Heart right ventricle (tissue), 16 donors: ENCODE measurements at places on chromosomes 3 and 15. TPM values are rescaled to one million over a fixed set of nuclear protein-coding genes. Genes with fewer than 3 reads are reported as not detected.
A peak's percentile ranks its signal among the peaks of the same experiment; 100 is the strongest.

The NOX5 gene
- 0.09 TPM for total RNA-seq

DNA sequence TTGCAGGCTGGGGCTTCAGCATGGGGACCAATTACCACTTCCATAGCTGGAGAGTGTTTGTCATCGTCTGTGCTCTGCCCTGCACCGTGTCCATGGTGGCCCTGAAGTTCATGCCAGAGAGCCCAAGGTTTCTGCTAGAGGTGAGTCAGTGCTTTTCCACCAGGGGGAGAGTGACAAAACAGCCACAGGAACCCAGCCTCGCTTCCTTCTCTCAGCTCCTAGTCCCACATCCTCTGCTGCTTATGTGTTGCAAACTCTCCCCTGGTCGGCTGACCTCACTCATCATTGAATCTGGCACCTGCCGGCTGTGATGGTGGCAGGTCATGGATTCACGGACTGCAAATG is 158.3 kb downstream of the SV2B start:
- no peak overlapping the region for H3K27ac ChIP-seq
- no peak for DNase-seq
- H3K36me3 ChIP-seq: no peaks in the 10 kb centered on the region
- no peaks in the 10 kb centered on the region for H3K27me3 ChIP-seq
- no peak overlapping the region for H3K4me3 ChIP-seq

The C2CD4B gene
- total RNA-seq: 1.6 TPM

- no peaks in the 10 kb centered on the region for H3K4me1 ChIP-seq
- H3K36me3 ChIP-seq: no peaks in the 10 kb centered on the region
- no peak for DNase-seq
- H3K4me3 ChIP-seq: no peak overlapping the region
- H3K27ac ChIP-seq: no peak overlapping the region
Measured at GRCh38 chr3:62585861-62586260, 212.5 kb upstream of the FEZF2 start.

The SH2D7 gene
- total RNA-seq: not detected

DNA sequence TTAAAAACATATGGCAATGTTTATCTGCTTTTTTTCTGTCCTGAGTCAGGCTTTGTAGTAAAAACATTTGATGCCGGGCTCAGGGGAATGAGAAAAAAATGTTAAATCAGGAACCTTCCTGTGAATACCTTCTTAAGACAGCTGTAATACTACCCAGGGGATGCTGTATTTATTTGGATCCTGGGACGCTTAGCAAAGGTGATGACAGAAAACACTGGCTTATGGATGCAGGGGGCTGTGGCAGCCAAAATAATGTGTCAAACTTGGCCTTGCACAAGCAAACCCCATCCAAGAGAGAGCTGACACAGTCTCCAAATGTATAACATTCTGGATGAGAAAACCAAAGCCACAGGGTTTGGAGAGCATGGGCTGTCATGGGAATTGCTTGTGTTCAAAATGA is 438.2 kb upstream of the PROK2 start:
- DNase-seq: no peak
- H3K36me3 ChIP-seq: no peaks in the 10 kb centered on the region
- no peaks in the 10 kb centered on the region for H3K4me1 ChIP-seq
- H3K27ac ChIP-seq: no peak overlapping the region
- no peak overlapping the region for H3K4me3 ChIP-seq
- peaks cover 3% of the 10 kb centered on the region for H3K27me3 ChIP-seq

The ATP8B4 gene
- total RNA-seq: 1.5 TPM

DNA sequence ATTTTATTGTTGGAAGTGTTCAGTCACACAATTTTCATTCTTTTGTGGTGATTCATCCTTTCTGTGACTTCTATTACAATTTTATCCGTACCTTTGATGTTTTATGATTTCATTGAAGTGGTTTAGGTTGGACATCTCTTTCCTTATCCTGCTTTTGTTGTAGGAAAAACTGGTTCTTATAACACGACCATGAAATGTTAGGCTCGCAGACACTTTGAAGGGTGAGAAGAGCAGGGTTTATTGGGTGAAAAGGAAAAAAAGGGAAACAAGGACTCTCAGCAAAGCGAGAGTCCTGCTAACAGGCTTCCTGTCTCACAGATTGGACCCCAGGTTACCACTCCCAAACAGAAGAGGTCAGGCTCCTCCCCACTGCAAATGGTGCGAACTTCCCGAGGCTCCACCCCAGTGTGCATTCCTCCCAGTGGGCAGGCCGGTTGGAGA is 257.4 kb downstream of the STXBP5L start:
- no peaks in the 10 kb centered on the region for H3K36me3 ChIP-seq
- no peaks in the 10 kb centered on the region for H3K27me3 ChIP-seq
- no peak for DNase-seq

- no peak for DNase-seq
- H3K4me3 ChIP-seq: no peak overlapping the region
- H3K27me3 ChIP-seq: no peaks in the 10 kb centered on the region
- H3K36me3 ChIP-seq: no peaks in the 10 kb centered on the region
Measured at GRCh38 chr3:175179055-175179454, 319.9 kb downstream of the NAALADL2 start.

The ATP13A5 gene
- not detected for total RNA-seq

The DISP2 gene
- total RNA-seq: 0.53 TPM

The ARMC8 gene
- total RNA-seq: 30.7 TPM

GRCh38 chr3:156563900-156564682 is 9.2 kb upstream of the SSR3 start:
- H3K4me3 ChIP-seq: no peak overlapping the region
- H3K36me3 ChIP-seq: no peaks in the 10 kb centered on the region
- no peaks in the 10 kb centered on the region for H3K4me1 ChIP-seq
- no peak for DNase-seq
- H3K27ac ChIP-seq: no peak overlapping the region
- no peaks in the 10 kb centered on the region for H3K27me3 ChIP-seq

- no peak overlapping the region for H3K27ac ChIP-seq
- H3K27me3 ChIP-seq: no peaks in the 10 kb centered on the region
- no peaks in the 10 kb centered on the region for H3K4me1 ChIP-seq
- H3K4me3 ChIP-seq: no peak overlapping the region
- no peaks in the 10 kb centered on the region for H3K36me3 ChIP-seq
Measured at GRCh38 chr3:123971406-123971805, 10.4 kb upstream of the CCDC14 start.

The ACOX2 gene
- 31.6 TPM for total RNA-seq

- H3K4me3 ChIP-seq: no peak overlapping the region
- H3K27ac ChIP-seq: no peak overlapping the region
- peaks cover 27% of the 10 kb centered on the region for H3K4me1 ChIP-seq
- no peak for DNase-seq
Measured at GRCh38 chr3:29181872-29182271, 99.0 kb upstream of the RBMS3 start.

The RARRES1 gene
- total RNA-seq: 99.0 TPM

The CTDSPL gene
- total RNA-seq: 51.5 TPM

DNA sequence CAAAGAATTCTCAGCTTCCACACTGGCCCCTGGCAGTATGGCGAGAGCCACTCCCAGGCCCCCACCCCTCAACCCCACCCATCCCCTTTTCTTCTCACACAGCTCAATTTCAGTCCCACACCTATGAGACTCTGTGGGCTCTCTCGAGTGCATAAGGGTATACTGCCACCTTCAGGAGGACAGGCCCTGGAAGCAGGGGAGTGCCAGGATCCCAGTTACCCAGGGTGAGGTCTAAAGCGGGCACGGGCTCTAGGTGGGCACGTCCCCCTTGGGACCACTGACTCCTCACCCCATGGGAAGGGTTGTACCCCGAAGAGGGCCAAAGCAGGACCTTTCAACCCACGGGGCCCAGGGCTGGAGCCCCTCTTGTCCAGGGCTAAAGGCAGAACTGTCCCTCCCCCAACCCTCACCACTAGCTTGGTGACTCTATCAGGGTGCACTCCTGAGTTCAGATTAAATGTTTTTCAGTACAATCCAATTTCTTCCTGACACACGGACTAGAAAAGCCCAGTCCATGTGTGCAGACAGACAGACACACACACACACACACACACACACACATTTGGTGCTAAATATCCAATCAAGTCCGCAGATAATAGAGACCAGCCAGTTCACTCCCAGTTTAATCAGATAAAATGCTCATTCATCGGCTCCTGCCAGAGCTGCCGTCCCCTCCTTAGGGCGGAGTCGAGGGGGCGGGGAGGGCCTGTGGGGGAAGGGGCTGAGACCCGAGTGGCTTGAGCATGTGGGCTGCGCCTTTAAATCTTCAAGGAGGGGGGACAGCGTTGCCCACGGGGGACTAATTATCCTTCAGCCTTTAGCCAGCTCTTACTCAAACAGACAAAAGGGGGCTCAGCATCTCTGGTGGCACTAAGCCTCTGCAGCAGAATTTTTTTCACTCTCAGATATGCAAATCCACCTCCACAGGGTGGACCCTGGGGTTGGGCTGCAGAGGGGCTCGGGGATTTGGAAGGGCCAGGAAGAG is 59.3 kb downstream of the CYP11A1 start:
- H3K36me3 ChIP-seq: no peaks in the 10 kb centered on the region
- no peak overlapping the region for H3K4me3 ChIP-seq
- H3K4me1 ChIP-seq: peaks cover 7% of the 10 kb centered on the region
- peaks cover 32% of the 10 kb centered on the region for H3K27me3 ChIP-seq
- peak; percentile 66 for DNase-seq
- H3K27ac ChIP-seq: no peak overlapping the region

DNA sequence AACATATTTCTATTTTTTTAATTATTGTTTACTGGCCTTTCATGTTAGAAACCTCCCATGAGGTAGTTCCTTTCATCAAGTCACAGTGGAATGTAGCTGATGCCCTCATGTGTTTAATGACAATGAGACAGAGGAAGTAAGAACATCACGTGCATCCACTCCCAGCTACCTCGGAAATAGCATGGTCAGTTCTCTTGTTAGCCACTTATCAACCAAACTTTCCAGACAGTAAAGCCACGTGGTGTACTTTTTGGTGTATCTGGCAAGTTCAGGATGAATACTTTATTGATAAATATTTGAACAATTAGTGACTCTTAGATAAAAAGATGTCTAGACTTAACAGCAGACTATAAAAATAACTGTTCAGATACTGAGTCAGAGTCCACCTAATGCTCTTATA is 781.7 kb downstream of the MECOM start:
- H3K27ac ChIP-seq: no peak overlapping the region
- H3K27me3 ChIP-seq: no peaks in the 10 kb centered on the region
- peaks cover 51% of the 10 kb centered on the region for H3K4me1 ChIP-seq
- H3K36me3 ChIP-seq: no peaks in the 10 kb centered on the region
- H3K4me3 ChIP-seq: no peak overlapping the region

The LRRC31 gene
- total RNA-seq: not detected

DNA sequence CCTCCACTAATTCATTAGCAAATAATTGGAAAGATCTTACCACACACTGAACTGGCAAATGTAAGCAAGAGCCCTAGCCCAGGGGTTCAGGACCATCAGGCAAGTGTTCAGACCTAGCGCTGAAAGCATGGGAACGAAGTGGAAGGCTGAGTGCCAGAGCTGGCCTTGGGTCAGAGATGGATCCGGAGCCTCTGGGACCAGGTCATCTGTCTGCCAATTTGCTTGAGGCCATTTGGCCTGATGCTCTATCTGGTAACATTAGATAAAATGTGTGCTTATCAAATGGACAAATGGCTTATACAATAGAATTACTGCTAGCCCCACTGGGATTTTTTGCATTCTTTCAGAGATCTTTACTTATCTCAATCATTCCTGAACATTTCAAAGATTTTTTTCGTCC is 1.4 kb upstream of the TMC3 start:
- no peaks in the 10 kb centered on the region for H3K36me3 ChIP-seq
- no peak overlapping the region for H3K27ac ChIP-seq
- H3K27me3 ChIP-seq: no peaks in the 10 kb centered on the region

The DAZL gene
- total RNA-seq: not detected

GRCh38 chr15:34603095-34603494 is 19.6 kb upstream of the GOLGA8B start:
- no peaks in the 10 kb centered on the region for H3K36me3 ChIP-seq
- H3K27ac ChIP-seq: no peak overlapping the region
- DNase-seq: no peak
- no peaks in the 10 kb centered on the region for H3K4me1 ChIP-seq
- no peaks in the 10 kb centered on the region for H3K27me3 ChIP-seq

The GBE1 gene
- total RNA-seq: 100 TPM

DNA sequence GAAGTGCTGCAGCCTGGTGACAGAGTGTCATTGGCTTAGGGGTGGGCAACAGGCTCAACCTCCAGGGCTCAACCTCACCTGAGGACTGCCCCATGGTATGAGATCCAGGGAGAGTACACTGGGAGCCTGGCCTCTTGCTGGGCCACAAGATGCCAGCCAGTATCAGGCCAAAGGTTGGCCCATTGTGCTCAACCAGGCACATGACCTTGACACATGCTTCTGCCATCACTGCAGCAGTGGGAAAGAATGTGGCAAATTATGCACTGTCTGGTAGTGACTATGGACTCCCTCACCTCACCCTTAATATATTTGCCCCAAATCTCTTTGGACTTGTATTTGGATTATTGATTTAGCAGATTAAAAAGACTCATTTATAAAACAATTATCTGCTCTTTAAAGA is 233.9 kb upstream of the GOLGA6L4 start:
- no peak for DNase-seq
- no peaks in the 10 kb centered on the region for H3K4me1 ChIP-seq
- peaks cover 6% of the 10 kb centered on the region for H3K36me3 ChIP-seq
- H3K27me3 ChIP-seq: no peaks in the 10 kb centered on the region

GRCh38 chr15:85331655-85332285 is 48.6 kb upstream of the AKAP13 start:
- no peak overlapping the region for H3K4me3 ChIP-seq
- DNase-seq: no peak
- H3K36me3 ChIP-seq: no peaks in the 10 kb centered on the region
- H3K4me1 ChIP-seq: peaks cover 28% of the 10 kb centered on the region
- H3K27ac ChIP-seq: peak overlapping the region; percentile 87

GRCh38 chr3:24596626-24597025 is 102.0 kb upstream of the THRB start:
- DNase-seq: no peak
- H3K36me3 ChIP-seq: no peaks in the 10 kb centered on the region
- no peak overlapping the region for H3K4me3 ChIP-seq
- H3K27me3 ChIP-seq: no peaks in the 10 kb centered on the region

- H3K27me3 ChIP-seq: no peaks in the 10 kb centered on the region
- H3K4me1 ChIP-seq: peaks cover 29% of the 10 kb centered on the region
- H3K4me3 ChIP-seq: peak overlapping the region; percentile 96
- DNase-seq: no peak
- no peaks in the 10 kb centered on the region for H3K36me3 ChIP-seq
Measured at GRCh38 chr3:42802876-42803413, 1.3 kb downstream of the HIGD1A start.

DNA sequence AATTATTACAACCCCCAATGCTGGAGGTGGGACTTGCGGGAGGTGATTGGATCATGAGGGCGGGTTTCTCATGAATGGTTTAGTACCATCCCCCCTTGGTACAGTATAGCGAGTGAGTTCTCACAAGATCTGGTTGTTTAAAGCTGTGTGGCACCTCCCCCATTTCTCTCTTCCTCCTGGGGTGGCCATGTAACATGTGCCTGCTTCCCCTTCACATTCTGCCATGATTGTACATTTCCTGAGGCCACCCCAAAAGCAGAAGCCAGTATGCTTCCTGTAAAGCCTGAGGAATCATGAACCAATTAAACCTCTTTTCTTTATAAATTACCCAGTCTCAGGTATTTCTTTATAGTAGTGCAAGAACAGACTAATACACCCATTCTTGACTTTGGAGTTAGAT is 20.3 kb upstream of the PROK2 start:
- no peak overlapping the region for H3K4me3 ChIP-seq
- no peak for DNase-seq
- H3K27ac ChIP-seq: no peak overlapping the region
- H3K36me3 ChIP-seq: no peaks in the 10 kb centered on the region

- no peak overlapping the region for H3K27ac ChIP-seq
Measured at GRCh38 chr3:9715136-9715535, 11.5 kb downstream of the CPNE9 start.

The SEMA6D gene
- 20.1 TPM for total RNA-seq

- DNase-seq: no peak
- no peaks in the 10 kb centered on the region for H3K4me1 ChIP-seq
- no peak overlapping the region for H3K4me3 ChIP-seq
- no peaks in the 10 kb centered on the region for H3K27me3 ChIP-seq
- no peak overlapping the region for H3K27ac ChIP-seq
Measured at GRCh38 chr3:111156517-111156916, 84.9 kb downstream of the NECTIN3 start.
